ENCODE measurements at places on chromosomes 6 and 20. TPM values are rescaled to one million over a fixed set of nuclear protein-coding genes. Genes with fewer than 3 reads are reported as not detected.

- peaks cover 11% of the 10 kb centered on the region for H3K4me1 ChIP-seq
- no peaks in the 10 kb centered on the region for H3K36me3 ChIP-seq
- H3K27ac ChIP-seq: no peak overlapping the region
- DNase-seq: no peak
- H3K27me3 ChIP-seq: no peaks in the 10 kb centered on the region
Observed at GRCh38 chr6:97630604-97631003, 347.6 kb upstream of the MMS22L start.

DNA sequence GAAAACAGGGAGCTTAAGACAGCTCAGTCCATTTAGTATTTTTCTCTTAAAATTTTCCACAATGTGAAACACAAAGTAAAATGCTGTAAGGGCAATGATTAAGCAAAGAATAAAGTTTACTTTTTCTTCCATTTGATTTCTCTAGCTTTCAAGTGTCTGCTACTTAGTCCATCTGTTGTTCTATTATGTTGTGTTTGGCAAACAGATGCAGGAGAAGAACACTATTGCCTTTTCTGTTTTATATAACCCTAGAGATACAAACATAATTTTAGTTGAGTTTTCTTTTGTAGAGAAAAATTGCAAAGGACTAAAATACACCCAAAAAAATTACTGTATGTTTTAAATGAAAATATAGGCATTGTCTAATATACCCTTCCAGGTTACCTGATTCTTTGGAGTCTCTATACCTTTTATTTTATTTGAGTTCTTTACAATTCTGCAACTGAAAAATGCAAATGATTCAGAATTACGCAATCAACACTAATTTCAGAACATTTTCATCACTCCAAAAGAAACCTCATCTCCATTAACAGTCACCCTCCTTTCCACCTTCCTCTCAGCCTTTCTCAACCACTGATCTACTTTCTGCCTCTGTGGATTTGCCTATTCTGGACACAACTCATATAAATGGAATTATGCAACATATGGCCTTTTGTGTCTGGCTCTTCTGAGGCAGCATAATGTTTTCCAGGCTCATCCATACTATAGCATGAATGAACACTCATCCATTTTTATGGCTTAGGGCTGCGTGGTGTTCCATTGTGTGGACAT is 96.9 kb downstream of the MKKS start:
- H3K27me3 ChIP-seq: peaks cover 4% of the 10 kb centered on the region
- peaks cover 23% of the 10 kb centered on the region for H3K4me1 ChIP-seq
- no peak for DNase-seq
- H3K4me3 ChIP-seq: no peak overlapping the region
- no peaks in the 10 kb centered on the region for H3K36me3 ChIP-seq
- H3K27ac ChIP-seq: peak overlapping the region; percentile 44

DNA sequence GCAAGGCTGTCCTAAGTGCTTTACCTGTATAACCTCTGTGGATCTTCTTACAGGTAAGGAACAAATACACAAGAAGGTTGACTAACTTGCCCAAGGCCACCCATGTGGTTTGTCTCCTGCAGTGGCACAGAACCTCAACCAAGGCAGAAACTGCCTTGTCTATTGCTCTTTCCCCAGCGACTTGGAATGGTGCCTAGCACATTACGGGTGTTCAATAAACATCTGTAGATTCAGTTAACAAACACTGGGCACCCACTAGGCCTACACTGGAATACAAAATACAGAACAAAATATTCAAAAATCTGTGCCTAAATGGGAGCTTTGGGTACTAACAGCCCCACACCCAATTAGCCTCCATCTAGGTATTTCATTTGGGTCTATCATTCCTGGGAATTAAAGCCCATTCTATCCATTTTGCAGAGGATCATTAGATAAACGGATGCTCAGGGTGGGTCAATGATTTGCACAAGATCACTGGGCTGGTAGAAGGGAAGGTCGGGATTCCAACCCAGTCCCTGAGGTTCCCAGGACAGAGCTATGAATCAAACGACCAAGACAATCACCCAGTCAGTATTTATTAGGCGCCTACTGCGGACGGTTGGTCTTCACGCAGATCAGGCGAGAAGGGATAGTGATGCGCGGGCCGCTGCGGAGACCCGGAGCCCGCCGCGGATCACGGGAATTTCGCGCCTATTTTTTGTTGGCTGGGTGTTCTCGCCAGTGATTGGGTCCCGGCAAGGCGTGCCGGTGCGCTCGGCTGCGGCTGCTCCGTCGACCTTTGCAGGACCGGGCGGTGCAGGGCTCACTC is at the start of gene STK35:
Gene STK35 (plus strand): TSS at position 771 of the 808 bp plus-strand sequence. CDS start 55 bp downstream, outside the sequence.
- H3K4me1 ChIP-seq: peaks cover 6% of the 10 kb centered on the region
- peak within 1 kb of the TSS; percentile 100 for H3K27ac ChIP-seq
- H3K4me3 ChIP-seq: peak within 1 kb of the TSS; percentile 94
- DNase-seq: peak; percentile 84
- H3K27me3 ChIP-seq: peaks cover 3% of the 10 kb centered on the region
- no peaks in the 10 kb centered on the region for H3K36me3 ChIP-seq

- H3K4me3 ChIP-seq: no peak overlapping the region
- H3K27me3 ChIP-seq: peaks cover 6% of the 10 kb centered on the region
- no peaks in the 10 kb centered on the region for H3K4me1 ChIP-seq
- H3K27ac ChIP-seq: no peak overlapping the region
- H3K36me3 ChIP-seq: no peaks in the 10 kb centered on the region
- no peak for DNase-seq
Observed at GRCh38 chr6:124967444-124967843, 5.2 kb downstream of the RNF217 start.

DNA sequence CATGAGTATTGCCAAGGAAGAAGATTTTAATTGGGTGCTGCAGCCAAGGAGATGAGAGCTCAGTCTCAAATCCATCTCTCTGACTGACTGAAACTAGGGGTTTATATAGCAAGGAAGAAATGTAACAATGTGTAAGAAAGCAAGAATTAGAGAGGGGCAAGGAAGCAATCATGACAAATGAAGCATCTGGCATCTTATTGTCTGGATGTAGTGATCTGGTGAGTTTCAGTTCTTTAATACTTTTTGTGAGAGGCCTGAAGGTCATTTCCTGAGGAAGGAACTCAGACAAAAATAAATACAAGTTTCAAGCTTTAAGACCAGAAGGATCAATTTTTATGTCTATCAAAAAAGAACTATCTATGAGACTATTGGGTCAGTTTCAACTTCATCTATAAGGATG is 64.2 kb downstream of the HTR1E start:
- no peak overlapping the region for H3K27ac ChIP-seq
- H3K4me3 ChIP-seq: no peak overlapping the region
- no peak for DNase-seq
- H3K36me3 ChIP-seq: peaks cover 21% of the 10 kb centered on the region
- H3K27me3 ChIP-seq: no peaks in the 10 kb centered on the region

GRCh38 chr6:147132889-147133288 is 71.3 kb upstream of the STXBP5 start:
- H3K4me1 ChIP-seq: peaks cover 1% of the 10 kb centered on the region
- no peaks in the 10 kb centered on the region for H3K36me3 ChIP-seq

GRCh38 chr6:6455272-6455671 is 133.2 kb upstream of the LY86 start:
- H3K4me3 ChIP-seq: no peak overlapping the region
- H3K27ac ChIP-seq: no peak overlapping the region
- DNase-seq: no peak

- no peak overlapping the region for H3K27ac ChIP-seq
- no peaks in the 10 kb centered on the region for H3K36me3 ChIP-seq
- no peaks in the 10 kb centered on the region for H3K4me1 ChIP-seq
- peak; percentile 92 for DNase-seq
Observed at GRCh38 chr6:30828027-30828962, 56.0 kb upstream of the DDR1 start.

- no peak overlapping the region for H3K4me3 ChIP-seq
- no peak for DNase-seq
- H3K4me1 ChIP-seq: peaks cover 13% of the 10 kb centered on the region
- peaks cover 2% of the 10 kb centered on the region for H3K27me3 ChIP-seq
- H3K27ac ChIP-seq: no peak overlapping the region
- no peaks in the 10 kb centered on the region for H3K36me3 ChIP-seq
Observed at GRCh38 chr6:118562248-118562647, 14.2 kb downstream of the PLN start.

DNA sequence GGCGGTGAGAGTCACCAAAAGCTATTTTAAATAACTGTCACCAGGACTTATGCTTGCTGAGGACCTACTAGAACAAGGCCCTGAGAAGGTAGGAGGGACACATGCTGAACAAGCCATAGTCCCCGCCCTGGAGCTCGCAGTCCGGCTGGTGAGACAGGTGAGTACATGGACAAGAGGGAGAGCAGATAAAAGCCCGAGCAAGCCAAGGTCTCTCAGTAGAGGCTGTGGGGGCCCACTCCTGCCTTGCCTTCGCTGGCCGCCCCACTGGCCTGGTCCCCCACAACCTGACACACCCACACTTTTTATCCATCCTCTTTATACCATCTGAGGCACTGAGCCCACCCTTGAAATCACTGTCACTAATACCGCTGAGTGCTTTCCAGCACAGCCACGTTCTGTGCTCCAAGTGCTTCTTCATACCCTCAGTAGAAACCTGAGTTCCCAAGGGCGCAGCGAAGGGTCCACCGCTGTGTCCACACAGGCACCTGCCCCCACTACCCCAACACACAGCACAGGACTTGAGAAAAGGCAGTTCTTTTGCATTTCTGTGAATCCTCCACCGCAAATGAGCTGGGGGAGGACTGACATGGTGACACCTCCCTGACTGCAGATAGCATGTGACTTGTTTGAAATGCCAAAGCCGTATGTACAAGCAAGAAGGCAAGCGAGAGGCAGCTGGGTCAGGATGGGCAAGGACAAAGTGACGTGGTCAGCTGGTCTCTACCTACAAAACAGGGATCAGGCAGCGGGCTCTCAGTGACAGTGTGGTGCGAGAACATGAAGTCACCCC is 12.1 kb downstream of the DDRGK1 start:
- H3K27me3 ChIP-seq: peaks cover 7% of the 10 kb centered on the region
- H3K4me3 ChIP-seq: no peak overlapping the region
- H3K27ac ChIP-seq: no peak overlapping the region

DNA sequence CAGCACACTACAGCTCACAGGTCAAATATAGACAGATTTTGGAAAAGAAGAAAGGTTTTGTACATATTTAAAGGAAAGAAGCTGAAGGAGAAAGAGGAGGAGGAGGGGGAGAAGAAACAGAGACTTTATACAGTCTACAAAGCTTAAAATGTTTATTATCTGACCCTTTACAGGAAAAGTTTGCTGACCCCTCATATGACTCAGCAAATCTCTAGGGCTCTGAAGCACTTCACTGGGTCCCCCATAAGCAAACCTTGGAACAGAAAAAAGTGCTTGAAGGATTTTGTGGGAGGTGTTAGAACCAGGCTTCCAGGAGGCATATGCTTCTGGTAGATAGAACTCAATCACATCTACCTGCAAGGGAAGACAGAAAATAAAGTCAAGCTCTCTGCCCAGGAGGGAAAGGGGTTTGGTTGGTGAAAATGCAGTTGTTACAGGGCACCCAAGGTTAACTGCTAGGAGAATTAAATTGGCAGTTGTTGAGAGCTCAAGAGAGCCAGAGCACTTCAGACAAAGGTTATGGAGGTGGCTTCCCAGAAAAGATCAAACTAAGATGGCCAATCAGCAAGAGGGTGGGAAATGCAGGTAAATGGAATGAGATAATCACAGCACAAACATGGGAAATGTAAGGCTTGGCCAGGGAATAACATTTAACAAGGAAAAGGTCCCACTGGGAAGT is 207.4 kb upstream of the SGK1 start:
- no peaks in the 10 kb centered on the region for H3K27me3 ChIP-seq
- no peak overlapping the region for H3K27ac ChIP-seq
- H3K4me1 ChIP-seq: no peaks in the 10 kb centered on the region

- no peaks in the 10 kb centered on the region for H3K4me1 ChIP-seq
- peaks cover 9% of the 10 kb centered on the region for H3K36me3 ChIP-seq
- no peaks in the 10 kb centered on the region for H3K27me3 ChIP-seq
- H3K27ac ChIP-seq: no peak overlapping the region
- DNase-seq: no peak
- no peak overlapping the region for H3K4me3 ChIP-seq
Observed at GRCh38 chr20:4320291-4320690, 304.9 kb upstream of the RNF24 start.

DNA sequence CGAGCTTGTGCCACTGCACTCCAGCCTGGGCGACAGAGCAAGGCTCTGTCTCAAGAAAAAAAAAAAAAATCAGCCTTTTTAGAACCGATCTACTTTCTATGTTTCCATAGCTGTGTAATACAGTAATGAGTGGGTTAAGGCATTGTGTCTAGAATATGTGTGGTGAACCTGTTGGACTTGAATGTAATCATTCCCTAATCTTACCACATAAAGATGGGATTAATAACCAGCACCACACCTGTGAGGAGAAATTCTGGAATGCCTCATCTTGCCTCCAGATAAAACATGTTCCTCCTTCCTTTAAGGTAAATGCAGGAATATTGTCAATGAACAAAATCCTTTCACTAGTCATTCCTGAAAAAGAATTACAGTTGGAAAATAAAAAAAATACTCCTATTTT is 43.7 kb downstream of the MAPK14 start:
- DNase-seq: no peak
- H3K36me3 ChIP-seq: no peaks in the 10 kb centered on the region
- no peaks in the 10 kb centered on the region for H3K4me1 ChIP-seq
- H3K27me3 ChIP-seq: no peaks in the 10 kb centered on the region
- no peak overlapping the region for H3K27ac ChIP-seq

DNA sequence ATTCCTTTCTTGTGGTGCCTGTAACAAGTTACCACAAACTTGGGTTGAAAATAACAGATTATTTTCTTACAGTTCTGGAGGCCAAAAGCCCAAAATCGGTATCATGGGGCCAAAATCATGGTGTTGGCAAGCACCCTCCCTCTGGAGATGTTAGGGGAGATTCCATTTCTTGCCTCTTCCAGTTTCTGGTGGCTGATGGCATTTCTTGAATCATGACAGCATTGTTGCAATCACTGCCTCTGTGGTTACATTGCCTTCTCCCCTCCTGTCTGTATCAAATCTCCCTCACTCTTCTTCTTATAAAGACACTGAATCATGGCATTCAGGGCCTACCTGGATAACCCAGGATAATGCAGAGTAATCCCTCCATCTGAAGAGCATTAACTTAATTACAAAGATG is 17.9 kb upstream of the TENT5A start:
- H3K4me1 ChIP-seq: no peaks in the 10 kb centered on the region
- H3K4me3 ChIP-seq: no peak overlapping the region

- H3K36me3 ChIP-seq: no peaks in the 10 kb centered on the region
- no peak for DNase-seq
- peaks cover 21% of the 10 kb centered on the region for H3K4me1 ChIP-seq
- H3K27me3 ChIP-seq: peaks cover 3% of the 10 kb centered on the region
- H3K27ac ChIP-seq: peak overlapping the region; percentile 96
- peak overlapping the region; percentile 22 for H3K4me3 ChIP-seq
Observed at GRCh38 chr20:23078351-23079015, 7.6 kb downstream of the CD93 start.

DNA sequence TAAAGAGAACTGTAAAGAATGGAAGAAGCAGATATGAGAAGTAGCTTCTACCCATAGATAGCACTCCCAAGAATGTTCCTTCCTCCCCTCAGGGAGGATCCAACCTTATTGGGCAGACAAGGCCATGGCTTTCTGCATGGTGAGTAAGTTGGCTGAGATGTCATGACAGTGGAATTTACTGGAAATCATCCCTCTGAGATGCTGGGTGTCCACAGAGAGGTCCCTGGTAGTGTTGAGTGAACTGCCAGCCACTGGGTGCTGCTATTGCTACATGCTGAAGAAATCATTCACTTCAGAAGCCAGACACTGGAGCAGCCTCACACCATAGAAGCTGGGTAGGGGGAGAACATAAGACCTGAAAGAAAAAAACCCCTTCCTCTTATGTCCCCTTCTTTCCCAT is 46.4 kb upstream of the FERMT1 start:
- no peaks in the 10 kb centered on the region for H3K27me3 ChIP-seq
- H3K4me3 ChIP-seq: no peak overlapping the region
- DNase-seq: no peak
- no peak overlapping the region for H3K27ac ChIP-seq
- no peaks in the 10 kb centered on the region for H3K4me1 ChIP-seq
- peaks cover 3% of the 10 kb centered on the region for H3K36me3 ChIP-seq

Gene CDSN
- total RNA-seq: not detected

Gene KCNB1
- total RNA-seq: 3.1 TPM

Gene CALHM4
- not detected for total RNA-seq

Gene ZSCAN23
- total RNA-seq: 18.2 TPM

Gene CGAS
- total RNA-seq: 0.37 TPM
